ENCODE measurements at places on chromosomes 5 and 9. TPM values are rescaled to one million over a fixed set of nuclear protein-coding genes. Genes with fewer than 3 reads are reported as not detected.

- peak; percentile 62 for DNase-seq
Measured at GRCh38 chr9:1005043-1005667, 28.7 kb downstream of the DMRT3 start.

GRCh38 chr9:131969469-131969989 lies 110.1 kb downstream of the MED27 start:
- DNase-seq: no peak

DNA sequence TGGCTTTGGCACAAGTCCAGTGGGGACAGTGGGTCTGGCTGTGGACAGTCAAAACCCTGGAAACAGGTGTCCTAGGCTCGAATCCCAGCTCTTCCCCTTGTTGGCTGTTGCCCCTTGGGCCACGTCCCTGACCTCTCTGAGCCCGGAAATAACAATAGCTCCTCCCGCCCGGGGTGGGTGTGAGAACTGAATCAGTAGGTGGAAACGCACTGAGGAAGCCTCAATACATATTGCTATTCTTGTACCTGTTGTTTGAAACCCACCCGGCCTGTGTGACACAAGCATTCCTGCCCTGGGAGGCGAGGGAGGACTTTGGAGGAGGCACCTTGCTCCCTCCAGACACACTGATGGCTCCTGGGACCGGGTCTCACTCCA lies 134.1 kb downstream of the OLFM1 start:
- DNase-seq: no peak

The SLC25A2 gene
- 1.0 TPM for total RNA-seq

DNA sequence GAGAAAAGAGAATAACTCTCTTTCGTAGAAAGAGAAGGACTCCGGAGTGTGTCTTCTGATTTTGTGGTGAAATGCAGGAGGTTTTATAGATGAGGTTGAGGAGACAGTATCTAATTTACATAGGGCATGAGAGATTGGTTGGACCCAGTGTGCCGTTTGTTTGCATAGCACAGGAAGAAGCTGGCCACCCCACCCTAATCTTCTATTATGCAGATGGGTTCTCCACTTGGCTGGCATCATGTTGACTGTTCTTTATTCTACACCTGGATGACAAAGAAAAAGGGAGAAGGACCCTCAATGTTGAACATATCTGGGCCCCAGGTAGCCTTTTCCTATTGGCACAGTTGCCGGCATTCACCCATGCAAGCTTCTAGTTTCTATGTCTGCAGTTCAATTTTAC lies 23.2 kb upstream of the MINAR2 start:
- no peak for DNase-seq

Measured in renal cortical epithelial cell (primary cell).